Activated CD4-positive, alpha-beta memory T cell treated with anti-CD3 and anti-CD28 coated beads for 36 hours (primary cell): ENCODE measurements at places on chromosomes 3 and 15. TPM values are rescaled to one million over a fixed set of nuclear protein-coding genes. Genes with fewer than 3 reads are reported as not detected.
A peak's percentile ranks its signal among the peaks of the same experiment; 100 is the strongest.

DNA sequence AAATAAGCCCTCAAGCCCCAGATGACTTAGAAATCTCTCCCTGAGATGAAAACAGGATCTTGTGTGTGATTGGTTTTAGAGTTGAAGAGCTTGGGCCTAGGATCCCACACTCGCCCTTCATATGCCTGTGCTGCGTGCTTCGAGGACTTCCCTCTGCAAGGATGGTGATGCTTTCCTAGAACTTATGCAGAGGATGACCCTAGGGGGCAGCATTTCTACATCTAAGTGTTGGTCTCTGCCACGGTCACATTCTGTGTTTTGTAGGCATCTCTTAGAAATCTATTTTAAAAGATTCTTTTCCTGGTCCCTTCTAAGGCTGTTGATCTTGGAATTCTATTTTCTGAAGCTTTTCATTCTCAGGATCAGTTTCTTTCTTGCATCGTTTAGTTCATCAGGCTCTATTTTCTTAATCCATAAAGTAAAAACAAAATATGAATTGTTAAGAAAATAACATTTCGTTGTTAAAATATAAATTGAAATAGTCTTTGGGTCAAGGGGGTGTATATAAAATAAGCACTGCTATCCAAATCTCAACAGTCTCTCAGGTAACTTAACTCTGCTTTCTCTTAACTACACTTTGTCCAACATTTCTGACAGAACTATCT is 45.7 kb downstream of the WDR76 start:
- H3K36me3 ChIP-seq, result peaks cover 38% of the 10 kb centered on the region
- no peaks in the 10 kb centered on the region for H3K4me1 ChIP-seq
- no peak overlapping the region for H3K4me3 ChIP-seq
- H3K27ac ChIP-seq, result no peak overlapping the region
- no peaks in the 10 kb centered on the region for H3K27me3 ChIP-seq

GRCh38 chr3:172673210-172673679 is 37.6 kb downstream of the NCEH1 start:
- peaks cover 2% of the 10 kb centered on the region for H3K4me1 ChIP-seq
- DNase-seq, result peak; percentile 83
- no peak overlapping the region for H3K4me3 ChIP-seq
- H3K27me3 ChIP-seq, result no peaks in the 10 kb centered on the region
- no peak overlapping the region for H3K27ac ChIP-seq
- H3K36me3 ChIP-seq, result no peaks in the 10 kb centered on the region

- no peaks in the 10 kb centered on the region for H3K36me3 ChIP-seq
- no peak overlapping the region for H3K4me3 ChIP-seq
- DNase-seq, result no peak
- H3K27ac ChIP-seq, result no peak overlapping the region
- H3K4me1 ChIP-seq, result peaks cover under 1% of the 10 kb centered on the region
Measured at GRCh38 chr3:169558371-169558770, 105.1 kb downstream of the MECOM start.

- no peak overlapping the region for H3K4me3 ChIP-seq
- no peak for DNase-seq
- no peaks in the 10 kb centered on the region for H3K4me1 ChIP-seq
- H3K27me3 ChIP-seq, result no peaks in the 10 kb centered on the region
- no peaks in the 10 kb centered on the region for H3K36me3 ChIP-seq
- H3K27ac ChIP-seq, result no peak overlapping the region
Measured at GRCh38 chr15:48477795-48478360, 146.6 kb downstream of the DUT start.

- no peak overlapping the region for H3K27ac ChIP-seq
- H3K36me3 ChIP-seq, result no peaks in the 10 kb centered on the region
- no peak overlapping the region for H3K4me3 ChIP-seq
- DNase-seq, result no peak
- H3K4me1 ChIP-seq, result no peaks in the 10 kb centered on the region
- H3K27me3 ChIP-seq, result peaks cover 2% of the 10 kb centered on the region
Measured at GRCh38 chr3:72329354-72329753, 518.9 kb downstream of the SHQ1 start.

The PML gene
- 67.6 TPM for total RNA-seq

DNA sequence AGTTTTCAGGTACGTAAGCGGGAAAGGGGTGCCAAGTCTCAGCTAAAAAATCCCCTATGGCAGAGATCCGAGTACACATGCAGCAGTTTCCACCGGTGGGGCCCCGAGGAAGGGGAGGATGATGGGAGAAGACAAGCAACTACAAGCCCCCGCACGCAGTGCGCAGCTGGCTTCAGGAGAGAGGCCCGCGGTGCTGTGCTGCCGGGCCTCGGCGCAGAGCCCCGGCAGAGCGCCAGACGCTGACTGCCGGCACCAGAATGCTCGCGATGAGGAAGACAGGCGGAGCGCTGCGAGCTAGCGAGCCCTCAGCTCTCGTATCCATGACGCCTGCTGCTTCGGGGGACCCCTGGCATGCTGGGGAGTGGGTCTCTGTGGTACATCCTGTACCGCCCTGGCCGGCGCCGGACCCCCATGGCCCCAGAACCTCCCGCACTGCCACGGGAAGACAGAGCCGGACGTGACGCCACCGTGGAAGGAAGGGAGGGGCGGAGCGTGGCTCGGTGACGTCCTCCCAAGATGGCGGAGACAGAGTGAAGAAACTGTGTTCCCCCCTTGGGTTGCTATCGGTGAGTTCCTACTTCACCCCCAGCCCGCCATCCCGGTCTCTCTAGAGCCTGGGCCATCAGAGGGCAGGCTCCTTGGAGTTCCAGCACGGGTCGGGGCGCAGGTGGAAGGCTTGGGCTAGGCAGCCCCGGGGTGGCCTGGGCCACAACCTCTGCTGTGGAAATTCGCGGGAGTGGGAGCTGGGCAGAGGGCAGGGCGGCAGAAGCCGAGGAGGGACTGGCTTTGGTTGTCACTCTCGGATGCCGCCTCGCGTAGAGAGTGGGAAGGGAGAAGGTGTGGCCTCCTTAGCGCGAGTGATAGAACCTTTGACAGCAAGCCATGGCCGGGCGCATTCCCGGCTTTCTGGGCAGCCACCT is at the start of gene MYNN:
TSS of gene MYNN (plus strand) at position 500 of the 920 bp plus-strand sequence. CDS start 900 bp downstream, outside the sequence.
- H3K27ac ChIP-seq, result peak within 1 kb of the TSS; percentile 97
- H3K4me3 ChIP-seq, result peak within 1 kb of the TSS; percentile 96
- peaks cover 25% of the 10 kb centered on the region for H3K36me3 ChIP-seq
- no peaks in the 10 kb centered on the region for H3K27me3 ChIP-seq
- H3K4me1 ChIP-seq, result peaks cover 39% of the 10 kb centered on the region
- DNase-seq, result peak; percentile 95
